ENCODE measurements at places on chromosomes 3 and 15.

- no peak for DNase-seq
Measured at GRCh38 chr3:78041486-78041885, 1001.6 kb downstream of the ROBO2 start.

DNA sequence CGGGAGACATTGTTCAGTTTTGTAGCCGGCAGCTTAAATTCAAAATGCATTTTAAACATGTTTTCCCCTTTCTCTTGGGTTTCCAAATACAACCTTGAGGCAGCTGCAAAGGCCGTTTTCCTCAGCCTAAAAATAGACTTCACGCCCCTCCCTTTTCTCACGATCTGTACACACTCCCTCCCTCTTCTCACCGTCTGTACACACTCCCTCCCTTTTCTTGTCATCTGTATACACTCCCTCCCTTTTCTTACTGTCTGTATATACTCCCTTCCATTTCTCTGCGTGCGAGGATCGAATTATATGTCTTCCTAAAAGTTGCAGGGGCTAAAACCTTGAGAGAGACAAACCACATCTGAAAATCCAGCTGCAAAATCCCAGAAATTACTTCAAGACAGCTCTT, 8.9 kb downstream of the MUC4 start:
- DNase-seq, result no peak

GRCh38 chr3:38343797-38344594, 2.6 kb upstream of the XYLB start:
- no peak for DNase-seq

DNA sequence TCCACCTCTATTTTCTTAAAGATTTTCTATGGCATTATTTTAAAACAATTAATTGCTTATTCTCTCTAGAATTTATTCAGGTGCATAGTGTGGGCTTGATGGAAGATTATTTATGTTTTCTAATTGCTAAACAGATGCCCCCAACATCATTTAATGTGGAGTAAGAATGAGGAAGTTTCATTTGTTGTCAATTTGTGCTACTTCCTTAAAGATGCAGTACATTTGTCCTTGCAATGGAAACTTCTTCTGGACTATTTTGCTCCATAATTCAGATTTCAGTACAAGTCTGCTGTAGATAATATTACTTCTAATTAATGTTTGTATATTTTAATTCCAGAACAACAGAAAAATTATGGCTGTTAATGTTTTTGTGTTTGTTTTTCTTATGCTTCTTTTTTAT, 104.8 kb downstream of the TGFBR2 start:
- no peak for DNase-seq

GRCh38 chr3:25655659-25656058, 9.0 kb downstream of the TOP2B start:
- no peak for DNase-seq

DNA sequence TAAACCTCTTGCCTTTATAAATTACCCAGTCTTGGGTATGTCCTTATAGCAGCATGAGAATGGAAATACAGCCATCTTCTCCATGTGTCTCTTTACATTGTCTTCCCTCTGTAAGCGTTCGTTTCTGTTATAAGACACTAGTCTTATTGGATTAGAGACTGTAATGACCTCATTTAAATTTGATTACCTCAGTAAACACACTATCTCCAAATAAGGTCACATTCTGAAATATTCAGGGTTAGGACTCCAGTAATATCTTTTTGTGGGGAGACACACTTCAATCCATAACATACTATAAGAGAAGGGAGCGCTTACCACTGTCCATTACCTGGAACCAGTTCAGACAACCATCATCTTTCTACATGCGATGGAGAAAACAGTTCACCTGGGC, 34.3 kb upstream of the CD47 start:
- DNase-seq, result no peak

DNA sequence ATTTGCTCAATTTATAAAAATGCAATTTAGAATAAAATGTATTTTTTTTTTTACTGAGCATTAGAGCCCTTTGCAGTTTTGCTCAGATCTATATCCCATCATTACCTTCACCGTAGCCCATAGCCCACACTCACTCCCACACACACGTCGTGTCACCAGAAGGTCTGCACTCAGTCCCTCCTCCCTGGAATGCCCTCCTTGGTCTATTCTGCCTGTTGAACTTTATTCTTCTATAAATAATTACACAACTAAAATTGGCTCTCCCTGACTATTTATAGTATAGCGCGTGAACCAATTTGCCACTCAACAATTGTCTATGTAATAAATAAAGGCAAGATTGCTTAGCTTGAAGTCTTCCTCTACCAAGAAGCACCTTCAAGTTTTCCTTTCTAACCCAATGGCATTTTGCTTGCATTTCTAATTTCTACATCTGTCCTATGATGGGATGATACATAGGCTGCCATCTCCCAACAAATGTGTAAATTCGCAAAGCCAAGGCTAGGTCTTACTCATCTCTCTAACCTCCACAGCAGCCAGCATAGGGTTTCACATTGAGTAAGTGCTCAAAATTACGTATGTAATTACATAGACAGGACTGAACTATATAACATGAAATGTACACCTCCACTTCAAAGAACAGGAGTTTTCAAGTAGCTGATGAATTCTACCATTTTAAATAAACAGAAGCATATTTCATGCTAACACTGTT, 172.0 kb upstream of the HES1 start:
- DNase-seq, result peak; percentile 3

DNA sequence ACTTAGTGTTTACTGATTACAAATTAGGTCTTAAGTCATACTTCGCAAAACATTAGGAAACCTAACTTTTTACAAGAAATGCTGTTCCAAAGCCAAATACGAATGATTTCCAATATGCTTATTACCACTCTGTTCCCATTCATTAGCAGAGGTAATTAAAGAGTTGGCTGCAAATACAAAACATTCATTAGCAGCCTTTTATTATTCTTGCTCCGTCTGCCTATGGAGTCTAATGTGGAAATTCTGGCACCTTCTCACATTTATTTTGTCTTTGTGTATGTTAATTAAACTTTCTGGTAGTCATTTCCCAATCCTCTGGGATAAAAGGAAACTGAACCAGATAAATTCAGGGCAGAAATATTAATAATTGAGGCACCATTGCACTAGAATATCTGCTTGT, 689.0 kb downstream of the PLOD2 start:
- no peak for DNase-seq

DNA sequence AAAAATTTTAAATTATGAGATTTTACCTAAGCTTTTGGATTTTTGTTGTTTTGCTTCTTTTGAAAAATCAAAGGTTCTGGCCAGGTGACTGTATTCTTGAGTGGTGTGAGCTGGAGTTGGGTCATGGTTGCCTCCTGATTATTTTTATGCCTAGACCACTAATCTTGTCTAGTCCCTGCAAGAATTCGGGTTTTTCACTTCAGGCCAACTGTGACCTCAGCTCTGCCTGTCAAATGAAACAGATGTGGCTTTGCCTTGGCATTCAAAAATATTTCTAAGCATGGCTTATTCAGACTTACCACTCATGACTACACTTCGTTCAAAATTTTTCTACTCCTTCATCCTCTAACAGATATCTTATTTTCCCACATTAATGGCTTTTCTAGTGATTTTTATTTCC, 25.4 kb upstream of the CDV3 start:
- no peak for DNase-seq

- DNase-seq, result no peak
Measured at GRCh38 chr3:186515125-186515524, 29.1 kb downstream of the CRYGS start.

GRCh38 chr3:9102240-9102981, 139.1 kb upstream of the RAD18 start:
- no peak for DNase-seq

GRCh38 chr15:68581725-68582124, 2.9 kb downstream of the CORO2B start:
- DNase-seq, result no peak

GRCh38 chr3:18349197-18349798, 75.8 kb downstream of the SATB1 start:
- no peak for DNase-seq

GRCh38 chr3:29072611-29073010, 208.3 kb upstream of the RBMS3 start:
- DNase-seq, result no peak
